ENCODE measurements at places on chromosomes 5 and 9.

DNA sequence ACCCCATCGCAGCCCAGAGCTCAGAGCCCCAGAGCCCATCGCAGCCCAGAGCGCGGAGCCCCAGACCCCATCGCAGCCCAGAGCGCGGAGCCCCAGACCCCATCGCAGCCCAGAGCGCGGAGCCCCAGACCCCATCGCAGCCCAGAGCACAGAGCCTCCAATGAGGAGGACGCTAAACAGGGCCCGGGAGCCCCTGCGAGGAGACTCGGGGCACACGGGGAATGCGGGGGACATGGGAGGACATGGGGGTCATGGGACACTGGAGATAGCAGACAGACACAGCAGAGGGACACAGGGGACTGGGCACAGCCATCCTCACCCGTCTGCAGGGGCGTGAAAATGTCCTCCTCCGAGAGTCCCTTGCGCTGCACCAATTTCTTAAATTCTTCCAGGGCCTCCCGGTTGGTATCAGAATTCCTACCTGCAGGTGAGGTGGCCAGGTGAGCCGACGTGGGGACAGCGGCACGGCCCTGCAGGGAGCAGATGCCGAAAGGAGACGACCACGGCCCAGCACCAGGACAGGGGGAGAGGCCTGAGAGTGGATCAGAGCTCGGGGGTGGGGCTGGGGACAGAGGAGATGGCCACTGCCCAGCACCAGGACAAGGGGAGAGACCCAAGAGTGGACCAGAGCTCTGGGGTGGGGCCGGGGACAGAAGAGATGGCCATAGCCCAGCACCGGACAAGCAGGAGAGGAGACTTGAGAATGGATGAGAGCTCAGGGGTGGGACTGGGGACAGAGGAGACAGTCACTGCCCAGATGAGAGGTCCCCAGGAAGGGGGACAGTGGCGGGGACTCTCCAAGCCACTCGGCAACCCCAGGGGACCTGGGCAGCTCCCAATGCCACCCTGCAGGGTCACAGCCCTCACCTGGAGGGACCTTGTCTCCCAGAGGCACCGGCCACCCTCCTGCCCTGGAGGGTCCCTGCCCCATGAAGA lies 2.8 kb downstream of the OBP2B start:
- DNase-seq, result no peak

DNA sequence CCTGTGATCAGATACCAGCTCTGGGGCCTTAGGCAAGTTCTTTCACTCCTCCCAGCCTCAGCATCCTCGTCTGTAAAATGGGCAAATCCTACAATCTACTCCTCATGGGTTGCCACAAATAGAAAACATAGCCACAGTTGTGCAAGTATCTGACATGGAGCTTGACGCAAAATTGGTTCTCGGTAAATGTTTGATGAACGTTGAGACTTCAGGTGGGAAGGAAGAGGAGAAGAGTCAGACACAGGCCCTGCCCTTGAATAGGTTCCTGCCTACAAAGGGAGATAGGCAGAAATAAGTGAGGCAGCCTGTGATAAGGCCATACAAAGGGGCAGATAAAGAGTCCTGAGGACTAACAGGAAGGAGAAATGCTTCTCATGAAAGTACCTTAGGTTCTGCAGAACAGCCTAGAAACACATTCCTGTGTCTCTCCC lies 26.1 kb upstream of the CPEB4 start:
- DNase-seq, result no peak

DNA sequence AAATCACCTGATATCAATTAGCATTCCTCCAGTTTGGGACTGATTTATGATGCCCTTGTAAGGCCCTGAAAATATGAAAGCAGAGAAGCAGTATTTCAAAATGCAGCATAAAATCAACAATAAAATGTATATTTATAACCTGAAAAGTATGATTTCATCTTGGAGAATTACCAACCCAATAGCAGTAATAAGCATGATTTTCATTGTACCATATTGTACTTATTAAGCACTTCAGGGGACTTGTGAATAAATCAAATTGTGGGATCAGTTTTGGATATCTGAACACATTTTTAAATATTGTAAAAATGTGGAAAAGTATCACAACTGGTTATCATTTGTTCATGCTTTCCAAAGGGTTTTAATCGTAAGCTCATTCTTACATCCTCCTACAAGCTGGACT lies 250.8 kb downstream of the DMRT2 start:
- DNase-seq, result no peak

DNA sequence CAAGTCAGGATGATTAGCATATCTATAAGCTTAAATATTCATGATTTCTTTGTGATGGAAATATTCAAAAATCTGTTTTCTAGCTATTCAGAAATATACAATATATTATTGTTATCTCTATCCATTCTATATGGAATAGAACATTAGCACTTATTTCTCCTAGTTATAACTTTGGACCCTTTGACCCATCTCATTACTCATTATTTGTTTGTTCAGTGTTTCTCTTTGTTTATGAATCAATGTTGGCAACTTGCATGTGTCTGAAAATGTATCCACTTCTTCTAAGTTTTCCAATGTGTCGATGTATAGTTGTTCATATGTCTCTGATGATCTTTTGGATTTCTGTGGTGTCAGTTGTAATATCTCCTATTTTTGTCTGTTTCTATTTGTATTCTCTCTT lies 1059.3 kb downstream of the CDH9 start:
- DNase-seq, result no peak
